Stimulated activated CD4-positive, alpha-beta T cell treated with anti-CD3 and anti-CD28 coated beads, Interleukin-12 subunit alpha, Interleukin-12 subunit beta, amount 100 ng/mL, for 24 hours (primary cell): ENCODE measurements at places on chromosomes 6 and 20.

GRCh38 chr6:15200087-15200486, 45.8 kb upstream of the JARID2 start:
- no peak for DNase-seq

GRCh38 chr20:63642527-63643247, 10.5 kb downstream of the STMN3 start:
- no peak for DNase-seq

- DNase-seq, result no peak
Measured at GRCh38 chr20:48723308-48724264, 104.2 kb downstream of the PREX1 start.

DNA sequence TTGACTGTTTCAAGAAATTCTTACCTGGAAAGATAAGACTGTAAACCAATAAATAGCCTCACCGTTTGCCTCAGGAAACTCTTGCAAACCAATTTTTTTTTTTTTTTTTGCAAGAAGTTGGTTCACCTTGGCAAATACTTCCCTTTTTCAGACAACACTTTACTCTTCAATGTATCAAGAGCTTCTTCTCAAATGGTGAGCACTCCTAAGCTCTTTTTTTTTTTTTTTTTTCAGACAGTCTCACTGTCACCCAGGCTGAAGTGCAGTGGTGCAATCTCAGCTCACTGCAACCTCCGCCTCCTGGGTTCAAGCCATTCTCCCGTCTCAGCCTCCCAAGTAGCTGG, 22.7 kb upstream of the SNTA1 start:
- no peak for DNase-seq

DNA sequence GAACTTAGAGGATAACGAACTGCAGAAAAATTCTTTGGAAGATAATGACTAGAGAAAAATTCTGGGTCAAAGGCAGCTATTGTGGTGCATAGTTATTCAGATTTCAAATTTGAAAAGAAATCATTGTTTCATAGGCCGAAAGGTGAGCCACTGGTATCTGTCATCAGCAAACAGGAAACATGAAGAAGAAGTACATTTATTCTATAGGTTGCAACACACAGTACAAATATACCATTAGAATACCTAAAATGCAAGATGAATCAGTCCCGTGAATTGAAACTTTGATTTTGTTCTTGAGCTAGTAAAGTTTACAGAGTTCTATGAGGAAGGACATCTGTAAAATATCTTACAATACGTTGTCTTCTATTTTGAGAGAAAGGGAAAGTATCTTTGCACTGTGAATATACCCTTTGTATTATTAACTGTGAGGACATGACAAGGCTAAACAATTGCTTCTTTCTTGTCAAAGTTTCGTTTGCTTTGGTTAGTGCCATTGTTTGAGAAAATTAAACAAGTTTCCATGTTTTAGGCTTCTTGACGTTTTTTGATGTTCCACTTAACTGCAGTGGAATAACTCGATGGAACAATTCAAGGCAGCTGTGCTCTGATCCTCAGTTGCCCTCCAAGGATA, 84.7 kb downstream of the HDGFL1 start:
- DNase-seq, result no peak

GRCh38 chr20:38414769-38415450, 20.2 kb downstream of the SNHG17 start:
- DNase-seq, result no peak

- DNase-seq, result no peak
Measured at GRCh38 chr20:23163562-23163961, 77.4 kb upstream of the CD93 start.

DNA sequence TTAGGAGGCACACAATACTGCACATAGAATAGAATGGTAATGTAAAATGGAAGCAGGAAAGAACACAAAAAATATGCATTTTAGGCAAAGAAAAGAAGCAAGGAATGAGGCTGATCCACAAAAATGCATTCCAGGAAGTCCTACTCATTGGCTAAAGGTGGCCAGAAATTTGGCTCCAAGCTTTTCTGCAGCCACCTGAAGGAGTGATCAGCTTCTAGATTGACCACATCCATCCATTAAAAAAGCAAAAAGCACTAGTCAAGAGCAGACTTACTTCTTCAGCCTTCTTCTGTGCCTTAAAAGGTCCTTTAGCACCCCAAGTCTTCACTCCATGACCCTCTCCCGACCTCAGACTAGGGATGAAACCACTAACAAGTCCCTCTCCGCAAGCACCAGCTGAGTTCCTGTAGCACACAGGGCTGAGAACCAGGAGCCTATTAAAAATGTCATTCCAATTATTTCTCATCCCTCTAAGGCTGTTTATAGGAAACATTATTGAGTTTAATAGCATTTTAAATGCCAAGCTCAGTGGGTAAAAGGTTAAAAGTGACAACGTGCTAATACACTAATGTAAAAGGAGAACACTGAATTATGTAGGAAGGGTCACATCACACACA, 36.5 kb downstream of the TRAM2 start:
- DNase-seq, result no peak

- DNase-seq, result no peak
Measured at GRCh38 chr6:160139420-160139851, 17.8 kb downstream of the SLC22A1 start.

GRCh38 chr6:22848121-22848520, 278.8 kb downstream of the HDGFL1 start:
- DNase-seq, result no peak

GRCh38 chr20:24340933-24341332, 128.5 kb upstream of the SYNDIG1 start:
- DNase-seq, result no peak

DNA sequence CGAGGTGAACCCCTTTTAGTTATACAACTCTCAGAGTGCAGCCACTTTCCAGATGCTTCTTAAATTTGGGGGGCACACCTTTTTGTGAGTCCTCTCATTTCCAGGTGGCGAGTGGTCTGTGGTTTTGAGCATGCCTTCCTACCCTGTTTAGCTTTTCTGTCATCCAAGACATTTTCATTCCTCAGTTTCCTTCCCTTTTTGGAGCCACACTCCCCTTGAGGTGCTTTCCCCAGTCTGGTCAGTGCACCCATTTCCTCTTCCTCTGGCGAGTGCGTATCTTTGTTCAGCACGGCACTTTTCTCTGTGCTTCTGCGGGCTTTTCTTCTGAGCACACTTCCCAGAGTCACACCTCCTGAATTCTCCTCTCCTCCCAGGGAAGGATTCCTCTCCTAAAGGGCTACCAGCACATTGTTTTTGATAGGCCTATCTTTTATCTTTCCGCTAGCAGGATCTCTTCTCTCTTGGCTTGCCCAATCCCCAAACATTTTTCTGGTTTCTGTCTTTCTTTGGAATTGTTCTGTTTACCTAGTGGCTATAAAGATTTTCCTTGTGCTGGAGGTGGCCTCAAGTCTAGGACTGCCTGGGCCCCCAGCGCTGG, 1.4 kb downstream of the PHF20 start:
- peak; percentile 13 for DNase-seq

GRCh38 chr6:79548304-79548703, 11.1 kb upstream of the LCA5 start:
- DNase-seq, result no peak

- no peak for DNase-seq
Measured at GRCh38 chr6:16974704-16975359, 127.0 kb upstream of the STMND1 start.

DNA sequence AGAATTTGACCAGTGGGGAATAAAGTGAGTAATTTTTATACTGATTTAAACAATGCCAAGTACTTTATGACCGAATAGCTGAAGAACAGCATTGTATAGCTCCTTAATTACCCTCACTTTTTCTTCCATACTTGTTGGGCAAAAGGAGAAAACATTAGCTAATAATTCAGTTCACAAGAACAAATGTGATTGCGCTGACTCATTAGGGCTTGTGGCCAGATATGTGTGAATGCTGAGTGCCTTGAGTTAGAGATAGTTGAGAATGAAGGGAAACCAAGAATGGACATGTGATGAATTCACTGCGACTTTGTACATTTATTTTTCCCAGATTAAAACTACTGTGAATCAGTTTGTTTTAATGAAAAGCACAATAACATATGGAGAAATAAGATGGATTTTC, 669.4 kb downstream of the TFAP2A start:
- no peak for DNase-seq

GRCh38 chr20:55264703-55265239, 740.5 kb downstream of the CBLN4 start:
- no peak for DNase-seq

DNA sequence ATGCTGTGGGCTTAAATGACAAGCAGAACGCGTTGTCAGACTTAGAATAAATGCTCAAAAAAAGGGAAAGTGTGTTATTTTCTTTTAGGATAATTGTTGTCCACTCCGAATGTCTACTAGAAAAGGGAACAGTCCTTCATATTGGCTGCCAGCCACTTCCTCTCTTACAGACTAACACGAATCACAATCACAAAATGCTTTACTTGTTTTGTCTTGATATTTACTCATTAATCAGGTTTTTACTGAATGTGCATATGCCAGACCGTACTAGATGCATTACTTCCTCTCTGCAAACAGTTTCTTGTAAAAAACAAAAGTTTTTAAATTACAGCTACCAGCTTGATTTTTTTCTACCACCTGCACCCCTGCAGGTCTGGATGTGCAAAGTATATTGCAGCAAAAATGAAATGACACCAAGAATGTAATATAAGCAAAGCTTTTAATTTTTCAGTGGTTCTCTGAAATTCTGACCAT, 821 bp downstream of the DHX35 start:
- DNase-seq, result no peak

GRCh38 chr6:147108259-147108910, 95.8 kb upstream of the STXBP5 start:
- no peak for DNase-seq

- DNase-seq, result peak; percentile 13
Measured at GRCh38 chr20:34979366-34980153, 23.9 kb downstream of the MYH7B start.

DNA sequence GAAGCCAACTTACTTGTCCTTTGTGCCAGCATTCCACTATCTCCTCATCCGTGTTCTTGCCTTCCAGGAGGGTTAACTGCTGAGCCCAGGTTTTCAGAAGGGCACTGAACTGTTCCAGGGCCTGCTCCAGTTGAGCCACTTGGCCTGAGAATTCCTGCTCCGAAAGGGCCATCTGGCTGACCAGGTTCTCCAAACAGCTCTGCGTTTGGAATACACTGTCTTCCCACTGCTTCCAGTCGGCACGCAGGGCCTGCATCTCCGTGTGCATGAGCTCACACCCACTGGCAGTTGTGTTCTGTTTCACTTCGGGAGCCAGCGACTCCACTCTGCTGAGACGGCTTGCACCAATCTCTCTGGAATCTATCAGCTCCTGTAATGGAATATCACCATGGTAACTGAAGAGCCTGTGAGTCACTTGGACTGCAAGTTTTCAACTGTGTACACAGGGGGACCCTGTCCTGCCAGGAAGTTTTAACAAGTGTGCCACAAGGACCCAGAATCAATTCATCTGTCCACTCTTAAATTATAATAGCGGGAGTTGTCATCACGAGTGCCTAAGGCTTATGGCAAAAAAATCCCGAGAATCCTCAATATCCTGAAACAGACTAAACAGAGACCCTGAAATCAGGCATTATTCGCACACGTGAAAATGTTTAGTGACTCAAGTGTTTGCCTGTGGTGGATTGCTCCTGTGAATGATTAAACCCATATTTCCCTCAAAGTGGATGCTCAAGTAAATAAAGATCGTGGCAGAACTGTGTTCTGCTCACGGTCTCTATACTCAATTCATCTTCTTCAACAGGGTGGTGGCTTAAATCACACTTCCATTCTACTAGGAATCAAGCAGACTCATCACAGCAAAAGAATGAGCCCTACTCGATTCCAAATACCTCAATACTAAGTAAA, 255.9 kb downstream of the SYNE1 start:
- DNase-seq, result no peak
